ENCODE measurements at places on chromosomes 5 and 9. TPM values are rescaled to one million over a fixed set of nuclear protein-coding genes. Genes with fewer than 3 reads are reported as not detected.
A peak's percentile ranks its signal among the peaks of the same experiment; 100 is the strongest.

The CCDC152 gene
- total RNA-seq: 18.1 TPM

The DPYSL3 gene
- total RNA-seq: 0.28 TPM

The SHROOM1 gene
- total RNA-seq: 2.3 TPM

The CCL27 gene
- 0.82 TPM for total RNA-seq

The OR1J1 gene
- total RNA-seq: not detected

The CDH10 gene
- total RNA-seq: not detected

The RNF180 gene
- not detected for total RNA-seq

DNA sequence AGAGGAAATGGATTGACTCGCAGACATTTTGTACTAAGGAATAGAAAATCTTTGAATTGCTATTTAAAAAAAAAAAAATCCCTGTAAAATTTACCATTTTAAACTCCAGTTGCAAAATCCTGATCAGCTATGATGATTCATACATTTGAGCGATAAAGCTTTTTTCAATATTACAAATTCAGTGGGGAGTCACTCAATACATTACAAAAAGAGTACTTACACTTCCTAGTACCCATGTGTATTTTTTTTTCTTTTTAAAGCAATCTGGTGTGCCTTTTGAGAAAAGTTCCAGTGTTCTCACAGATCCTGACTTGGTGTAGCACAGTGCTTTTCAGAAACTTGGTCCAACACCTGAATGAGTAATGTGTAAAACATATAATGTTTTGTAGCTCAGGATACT lies 54.3 kb downstream of the PIK3R1 start:
- DNase-seq: no peak

DNA sequence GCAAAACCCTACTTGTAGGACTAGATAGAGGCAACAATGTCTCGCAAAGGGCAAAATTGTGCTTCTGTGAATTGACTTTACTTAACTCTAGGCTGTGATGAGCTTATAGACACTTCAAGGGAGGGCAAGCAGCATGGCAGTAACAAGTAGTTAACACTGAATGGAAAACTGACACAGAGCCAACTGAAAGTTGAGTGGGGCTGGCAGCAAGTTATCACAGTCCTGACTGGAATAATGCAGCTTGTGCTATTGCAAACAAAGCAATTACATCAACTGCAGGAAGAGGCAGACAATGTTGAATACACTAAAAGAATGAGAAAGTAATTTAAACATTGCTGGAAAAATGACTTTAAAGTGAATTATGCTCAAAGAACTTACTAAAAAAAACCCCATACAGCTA lies 62.2 kb downstream of the RNF38 start:
- no peak for DNase-seq

GRCh38 chr5:83090169-83090568 lies 12.8 kb downstream of the XRCC4 start:
- no peak for DNase-seq

DNA sequence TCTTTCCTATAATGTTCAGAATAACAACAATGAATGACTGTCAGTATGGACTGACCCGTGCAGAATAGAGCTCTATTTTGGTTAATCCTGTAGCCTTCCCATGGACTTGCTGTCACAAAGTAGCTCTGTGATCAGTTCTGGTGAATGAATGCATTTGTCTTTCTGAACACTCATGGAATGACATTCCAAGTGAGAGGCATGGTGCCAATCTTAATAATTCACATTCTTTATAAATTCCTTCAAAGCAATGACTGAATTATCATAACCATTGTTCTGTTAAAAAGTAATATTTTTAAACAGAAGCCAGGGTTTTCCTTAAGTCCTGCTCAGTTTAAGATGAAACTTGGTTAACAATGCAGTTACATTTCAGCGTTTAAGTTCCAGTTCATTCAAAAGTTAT lies 360.5 kb downstream of the ICE1 start:
- DNase-seq: no peak

GRCh38 chr5:157502143-157502647 lies 42.2 kb downstream of the NIPAL4 start:
- no peak for DNase-seq

GRCh38 chr5:151676314-151676712 lies 10.4 kb downstream of the SPARC start:
- DNase-seq: no peak

DNA sequence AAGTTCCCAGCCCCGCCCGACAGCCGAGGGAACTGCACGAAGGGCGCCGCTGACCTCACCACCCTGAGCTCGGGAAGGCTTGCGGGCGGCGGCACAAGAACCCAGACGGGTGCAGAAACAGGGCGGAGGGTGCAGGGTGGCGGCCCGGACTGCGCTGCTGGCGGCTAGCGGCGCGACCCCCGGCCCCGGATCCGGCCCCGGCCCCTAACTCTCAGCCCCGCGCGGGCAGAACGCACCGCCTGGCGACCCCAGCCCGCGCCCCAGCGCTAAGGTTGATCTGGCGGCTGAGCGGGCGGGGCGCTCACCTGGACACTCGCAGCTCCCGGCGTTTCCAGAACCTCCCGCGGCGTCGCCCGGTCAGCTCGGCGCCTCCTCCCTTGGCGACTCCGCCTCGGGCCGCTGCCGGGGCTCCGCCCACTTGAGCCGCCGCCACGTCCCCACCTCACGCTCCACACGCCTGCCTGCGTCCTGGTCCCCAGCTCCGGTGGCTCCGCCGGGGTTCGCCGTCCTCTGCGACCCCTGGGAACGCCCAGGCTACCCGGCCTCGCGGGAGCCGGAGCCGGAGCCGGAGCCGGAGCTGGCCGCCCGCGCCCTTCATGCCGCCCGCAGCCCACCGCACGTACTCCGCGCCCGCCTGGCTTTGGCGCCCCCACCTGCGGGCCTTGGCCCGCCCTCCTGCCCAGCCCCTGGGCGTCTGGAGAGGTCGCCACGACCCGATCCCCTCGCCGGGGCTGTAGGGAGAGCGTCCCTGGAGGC lies at the start of gene P4HA2:
Gene P4HA2, minus strand, starts transcription at position 369 of the 756 bp plus-strand sequence. CDS start 9,227 bp downstream, outside the sequence.
- peak; percentile 61 for DNase-seq

- no peak for DNase-seq
Observed at GRCh38 chr9:13049223-13049622, 230.3 kb downstream of the MPDZ start.

- DNase-seq: no peak
Observed at GRCh38 chr5:138990986-138991590, 116.0 kb upstream of the LRRTM2 start.

DNA sequence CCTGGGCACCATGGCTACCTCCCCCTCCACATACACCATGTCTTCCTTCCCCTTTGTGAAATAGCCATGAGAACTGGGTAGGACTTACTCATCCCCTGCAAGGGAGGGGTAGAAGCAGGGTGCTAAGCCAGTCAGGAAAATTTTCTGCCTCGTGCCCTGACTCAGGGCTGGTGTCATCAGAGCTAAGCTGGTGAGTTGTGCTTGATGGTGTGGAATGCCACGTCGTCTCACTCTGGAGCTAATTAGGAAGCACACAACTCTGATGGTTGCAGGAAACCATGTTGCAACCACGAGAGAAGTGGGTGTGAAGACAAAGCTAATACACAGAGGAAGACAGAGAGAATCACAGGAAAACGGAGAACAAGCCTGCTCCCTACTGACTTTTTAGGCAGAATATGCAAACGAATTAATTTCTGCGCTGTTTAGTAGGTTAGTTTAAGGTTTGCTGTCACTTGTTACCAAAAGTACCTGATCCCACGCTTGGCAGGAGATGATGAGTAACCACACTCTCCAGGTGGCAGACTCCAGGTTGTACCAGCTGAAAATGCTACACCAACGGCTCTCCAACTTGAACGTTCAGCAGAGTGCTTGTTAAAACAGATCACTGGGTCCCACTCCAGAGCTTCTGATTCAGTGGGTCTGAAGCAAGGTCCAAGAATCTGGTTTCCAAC lies 54.5 kb downstream of the STK10 start:
- peak; percentile 53 for DNase-seq

GRCh38 chr9:116904165-116904564 lies 217.1 kb downstream of the TRIM32 start:
- no peak for DNase-seq

DNA sequence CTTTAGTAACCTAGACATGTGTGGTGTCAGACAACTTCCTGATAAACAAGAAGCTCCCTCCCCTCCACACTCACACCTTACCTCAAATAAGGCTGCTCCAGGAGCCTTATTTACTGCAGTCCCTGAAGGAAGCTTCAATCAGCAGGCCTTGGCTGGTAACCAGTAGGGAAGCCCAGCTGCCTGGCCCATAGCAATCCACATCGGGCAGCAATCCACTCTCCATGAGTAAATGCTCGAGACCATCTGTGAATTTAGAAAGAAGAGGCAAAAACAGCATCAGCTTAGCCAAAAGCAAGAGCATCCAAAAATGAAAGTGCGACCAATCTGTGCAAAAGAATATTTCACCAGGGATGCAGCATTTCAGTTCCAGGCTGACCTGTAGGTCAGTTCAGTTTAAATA lies 213.3 kb upstream of the TUSC1 start:
- DNase-seq: no peak
